T-helper 1 cell (primary cell): ENCODE measurements at places on chromosomes 16 and 17.

GRCh38 chr17:60156746-60157145 is 7.0 kb downstream of the CA4 start:
- no peak for DNase-seq

DNA sequence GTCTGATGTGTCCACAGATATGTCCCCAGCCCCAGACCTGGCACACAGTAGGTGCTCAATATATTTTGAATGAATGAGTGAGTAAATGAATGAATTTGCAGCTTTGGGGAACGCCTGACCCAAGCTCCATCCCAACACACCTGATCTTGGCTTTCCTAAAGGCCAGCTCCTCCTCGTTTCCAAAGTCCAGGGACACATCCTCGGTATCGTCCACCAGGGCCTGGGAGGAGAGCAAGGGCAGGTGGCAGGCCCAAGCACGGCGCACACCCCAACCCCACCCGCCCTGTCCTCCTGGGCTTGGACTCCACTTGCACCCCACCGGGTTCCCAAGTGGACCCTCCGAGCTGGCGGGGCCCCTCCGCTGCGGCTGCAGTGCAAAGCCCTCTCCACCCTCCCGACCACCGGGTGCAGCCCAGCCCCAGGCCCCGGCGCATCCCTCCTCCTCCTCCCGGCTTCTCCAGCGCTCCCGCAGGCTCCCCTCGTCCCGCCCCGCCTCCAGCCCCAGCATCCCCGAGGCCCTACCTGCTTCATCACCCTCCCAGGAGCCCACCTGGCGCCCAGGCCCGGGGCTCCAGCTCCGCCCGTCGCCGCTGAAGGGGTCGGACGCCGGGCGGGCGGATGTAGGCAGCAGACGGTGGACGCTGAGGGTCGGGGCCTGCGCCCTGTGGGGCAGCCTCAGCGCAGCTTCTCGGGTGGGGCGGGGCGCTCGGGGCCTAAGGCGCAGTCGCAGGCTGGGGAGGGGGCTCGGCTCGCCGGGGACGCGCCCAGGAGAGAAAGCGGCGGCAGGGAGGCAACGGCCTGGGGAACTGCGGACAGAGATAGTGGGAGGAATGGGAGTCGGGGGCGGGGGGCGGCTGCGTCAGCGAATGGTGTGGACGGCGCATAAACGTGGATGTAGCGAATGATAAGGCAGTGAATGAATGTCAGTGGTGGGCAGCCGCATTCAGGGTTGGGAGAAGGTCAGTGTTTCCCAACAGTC is at the start of gene TVP23A:
Gene TVP23A, minus strand, starts transcription at position 832 of the 979 bp plus-strand sequence. Its CDS starts 301 bp downstream, at position 531.
- no peak for DNase-seq

DNA sequence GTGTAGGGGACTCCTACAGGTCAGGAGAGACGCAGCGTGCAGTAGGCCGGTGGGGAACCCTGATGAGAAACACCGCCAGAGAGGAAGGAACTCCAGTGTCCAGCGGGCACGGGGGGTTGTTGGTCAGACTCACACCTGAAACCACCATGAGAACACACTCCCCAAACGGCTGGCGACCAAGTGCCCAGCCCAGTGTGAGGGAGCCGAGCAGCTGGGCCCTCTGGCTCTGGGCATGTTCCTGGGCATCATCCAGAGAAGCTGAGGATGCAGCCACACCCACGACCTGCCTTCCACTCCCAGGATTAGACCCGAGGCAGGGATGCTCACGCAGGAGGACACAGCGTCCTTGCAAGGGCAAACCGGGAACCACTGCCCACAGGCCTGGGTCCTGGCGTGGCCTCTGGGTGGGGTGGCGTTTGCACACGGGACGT is 108.3 kb upstream of the ZNF750 start:
- DNase-seq: no peak

DNA sequence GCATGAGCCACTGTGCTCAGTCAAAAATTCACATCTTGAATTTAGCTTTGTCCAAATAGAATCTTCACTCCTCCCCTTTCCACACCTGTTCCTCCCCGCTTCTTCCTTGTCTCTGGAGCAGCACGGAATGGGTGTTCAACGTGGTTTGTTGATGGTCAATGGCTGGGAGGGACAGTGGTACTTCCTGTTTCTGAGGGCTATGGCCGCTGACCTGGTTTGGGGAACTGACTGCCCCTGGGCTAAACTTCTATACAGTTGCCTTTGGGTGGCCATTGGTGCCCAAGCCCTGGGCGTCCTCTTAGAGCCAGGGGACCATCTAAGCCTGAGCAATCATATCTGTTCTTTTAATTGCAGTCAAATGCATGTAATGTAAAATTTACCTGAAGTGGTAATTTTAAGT is 19.1 kb upstream of the WFIKKN2 start:
- no peak for DNase-seq
